ENCODE measurements at places on chromosomes 1 and 21.

DNA sequence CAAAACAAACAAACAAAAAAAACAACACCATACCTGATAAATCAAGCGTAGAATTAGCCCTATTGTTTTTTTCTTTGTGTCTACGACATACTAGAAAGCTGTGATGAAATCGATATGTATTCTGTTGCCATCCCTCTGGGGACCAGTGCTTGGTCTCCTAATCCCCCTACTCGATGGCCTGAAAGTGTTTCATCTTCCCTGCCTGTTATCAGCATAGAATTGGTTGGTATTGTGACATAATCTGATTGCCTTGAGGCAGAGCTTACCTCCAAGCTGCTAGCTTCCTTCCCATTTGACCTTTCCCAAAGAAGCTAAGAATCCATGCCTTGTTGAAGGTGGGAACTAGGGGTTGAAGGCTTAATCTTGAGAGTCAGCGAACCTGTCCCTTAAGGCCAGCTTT is 40.7 kb upstream of the PIGV start:
- DNase-seq: no peak

GRCh38 chr1:156673387-156674121 is 3.7 kb downstream of the NES start:
- DNase-seq: no peak

- DNase-seq: no peak
These were observed 109.8 kb upstream of the IVNS1ABP start for GRCh38 chr1:185426848-185427247.

DNA sequence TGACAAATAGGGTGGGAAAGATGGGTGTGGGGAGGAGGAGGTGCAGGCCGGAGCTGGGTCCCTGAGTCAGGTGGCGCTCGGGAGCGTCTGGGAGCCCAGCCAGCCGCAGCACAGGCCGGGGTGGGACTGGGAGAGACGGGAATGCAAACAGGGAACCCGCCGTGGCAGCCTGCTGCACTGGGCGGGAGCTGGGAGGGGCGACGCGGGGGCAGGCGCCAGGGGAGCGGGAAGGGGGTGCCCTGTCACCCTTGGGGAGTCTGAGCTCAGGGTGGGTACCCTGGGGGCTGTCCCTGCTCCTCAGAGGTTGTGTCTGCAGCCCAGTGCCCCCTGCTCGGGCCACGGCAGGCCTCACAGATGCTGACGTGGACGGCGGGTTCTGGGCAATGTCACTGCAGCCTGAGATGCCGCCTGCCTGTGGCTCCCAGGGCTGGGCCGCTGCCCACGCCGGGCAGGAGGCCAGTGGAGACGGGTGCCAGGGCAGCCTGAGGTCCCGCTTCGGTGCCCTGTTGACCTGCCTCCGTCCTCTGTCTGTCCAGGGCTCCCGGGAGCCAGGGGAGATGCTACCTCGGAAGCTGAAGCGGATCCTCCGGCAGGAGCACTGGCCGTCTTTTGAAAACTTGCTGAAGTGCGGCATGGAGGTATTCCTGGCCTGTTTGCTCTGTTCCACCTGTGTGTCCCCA is 16.6 kb upstream of the LRRC3 start:
- no peak for DNase-seq

DNA sequence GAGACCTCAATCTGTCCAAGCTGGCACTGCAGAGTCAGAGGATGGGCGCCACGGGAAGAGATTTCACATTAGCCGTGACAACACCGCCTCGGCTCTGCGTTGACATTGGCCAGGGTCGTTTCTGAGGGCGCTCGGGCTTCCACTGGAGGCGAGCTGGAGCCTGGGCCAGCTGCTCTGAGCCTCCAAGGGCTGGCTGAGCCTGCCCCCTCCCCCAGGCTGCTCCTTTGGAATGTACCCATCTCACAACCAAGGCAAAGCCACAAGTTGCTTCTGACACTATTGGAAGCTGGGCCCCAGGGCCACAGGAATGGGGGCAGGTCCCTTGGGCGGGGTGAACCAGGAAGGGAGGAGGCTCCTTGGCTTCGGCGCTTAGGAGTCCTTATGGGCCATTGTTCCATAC is 12.7 kb downstream of the GPR3 start:
- no peak for DNase-seq

GRCh38 chr1:160429702-160430535 is 29.6 kb downstream of the VANGL2 start:
- no peak for DNase-seq

DNA sequence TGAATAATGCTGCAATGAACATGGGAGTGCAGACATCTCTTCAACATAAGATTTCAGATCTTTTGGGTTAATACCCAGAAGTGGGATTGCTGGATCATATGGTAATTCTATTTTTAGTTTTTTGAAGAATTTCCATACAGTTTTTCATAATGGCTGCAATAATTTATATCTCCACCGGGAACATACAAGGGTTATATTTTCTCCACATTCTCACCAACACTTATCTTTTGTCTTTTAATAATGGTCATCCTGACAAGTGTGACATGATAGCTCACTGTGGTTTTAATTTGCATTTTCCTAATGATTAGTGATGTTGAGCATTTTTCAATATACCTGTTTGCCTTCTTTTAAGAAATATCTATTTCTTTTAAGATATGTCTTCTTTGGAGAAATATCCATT is 44.5 kb upstream of the WARS2 start:
- no peak for DNase-seq

- no peak for DNase-seq
These were observed 12.2 kb downstream of the CRABP2 start for GRCh38 chr1:156692925-156693847.

DNA sequence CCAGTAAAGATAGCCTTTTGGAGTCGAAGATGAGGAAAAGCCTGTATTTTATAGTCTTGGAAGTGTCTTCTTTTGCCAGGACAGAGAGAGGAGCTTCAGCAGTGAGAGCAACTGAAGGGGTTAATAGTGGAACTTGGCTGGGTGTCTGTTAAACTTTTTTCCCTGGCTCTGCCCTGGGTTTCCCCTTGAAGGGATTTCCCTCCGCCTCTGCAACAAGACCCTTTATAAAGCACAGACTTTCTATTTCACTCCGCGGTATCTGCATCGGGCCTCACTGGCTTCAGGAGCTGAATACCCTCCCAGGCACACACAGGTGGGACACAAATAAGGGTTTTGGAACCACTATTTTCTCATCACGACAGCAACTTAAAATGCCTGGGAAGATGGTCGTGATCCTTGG is at the start of gene VCAM1:
Gene VCAM1 (plus strand): TSS at position 253 of the 400 bp plus-strand sequence. CDS start 119 bp downstream, at position 372.
- DNase-seq: no peak

DNA sequence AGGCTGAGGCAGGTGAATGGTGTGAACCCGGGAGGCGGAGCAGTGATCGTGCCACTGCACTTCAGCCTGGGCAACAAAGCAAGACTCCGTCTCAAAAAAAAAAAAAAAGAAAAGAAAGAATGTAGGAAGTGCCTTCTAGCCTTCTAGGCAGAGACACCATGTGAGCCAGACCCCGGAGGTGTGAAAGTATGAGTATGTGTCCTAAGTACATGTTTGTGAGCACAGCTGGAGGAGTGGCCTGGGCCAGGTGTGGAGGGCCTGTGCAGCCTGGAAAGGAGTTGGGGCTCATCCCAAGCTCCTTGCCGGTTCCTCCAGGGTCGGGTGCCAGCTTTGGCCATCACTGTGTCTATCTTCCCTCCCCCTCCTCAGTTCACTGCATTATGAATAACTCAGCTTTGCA is 13.0 kb downstream of the SOX13 start:
- DNase-seq: no peak

GRCh38 chr1:232271991-232272589 is 357.8 kb downstream of the SIPA1L2 start:
- no peak for DNase-seq

- no peak for DNase-seq
These were observed 39.2 kb upstream of the THEM4 start for GRCh38 chr1:151948506-151948905.

DNA sequence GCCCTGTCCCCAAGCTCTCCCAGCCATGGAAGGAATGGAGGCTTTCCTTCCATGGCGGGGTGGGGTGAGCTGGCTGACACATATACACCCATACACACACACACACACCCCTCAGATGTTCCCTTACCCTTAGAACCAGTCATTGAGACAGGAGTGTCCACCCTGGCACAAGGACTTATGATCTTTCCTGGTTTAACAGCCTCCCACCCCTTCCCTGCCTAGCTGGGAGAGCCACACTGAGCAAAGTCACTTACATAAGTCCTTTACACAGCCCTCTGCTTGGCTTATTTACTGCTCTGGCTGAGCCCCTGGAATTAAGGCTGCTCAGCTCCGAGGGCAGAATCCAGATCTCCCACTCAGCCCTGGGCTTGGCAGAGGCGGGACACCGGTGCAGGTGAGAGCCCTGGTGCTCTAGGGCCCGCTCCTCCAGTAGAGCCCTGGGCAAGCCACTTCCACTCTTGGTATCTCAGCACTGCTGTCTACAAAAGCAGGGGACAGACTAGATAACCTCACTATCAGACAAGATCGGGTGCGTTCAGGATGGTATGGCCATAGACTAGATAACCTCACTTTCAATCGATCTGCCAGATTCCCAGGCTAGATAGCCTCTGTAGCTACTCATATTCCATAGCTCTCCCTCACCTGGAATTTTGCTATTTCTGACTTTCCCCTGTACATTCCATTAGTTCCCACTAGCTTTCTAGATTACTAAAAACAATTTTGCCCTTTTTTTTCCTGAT is 16.7 kb downstream of the SLC6A9 start:
- DNase-seq: no peak

DNA sequence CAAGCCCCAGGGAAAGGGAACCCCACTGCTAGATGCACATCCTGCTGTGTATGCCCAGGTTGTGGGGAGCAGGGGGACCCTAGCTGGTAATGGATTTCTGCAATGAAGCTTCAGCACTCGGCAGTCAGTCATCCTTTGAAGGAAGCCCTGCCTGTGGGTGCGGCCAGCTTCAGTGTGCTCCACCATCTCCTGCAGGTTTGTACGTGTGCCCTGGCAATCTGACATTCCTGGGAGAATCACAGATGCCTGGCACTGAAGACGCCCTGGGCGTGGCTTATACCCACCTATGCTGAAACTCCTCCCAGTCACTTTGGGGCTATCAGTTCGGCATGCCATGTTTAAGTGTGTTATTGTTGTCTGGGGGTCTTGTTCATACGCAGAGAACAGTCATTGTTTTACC is 6.8 kb downstream of the SPRR5 start:
- DNase-seq: no peak

GRCh38 chr1:164803366-164803765 is 244.4 kb downstream of the PBX1 start:
- no peak for DNase-seq

- peak; percentile 11 for DNase-seq
These were observed 95.9 kb downstream of the KCNJ15 start for GRCh38 chr21:38352536-38353219.

DNA sequence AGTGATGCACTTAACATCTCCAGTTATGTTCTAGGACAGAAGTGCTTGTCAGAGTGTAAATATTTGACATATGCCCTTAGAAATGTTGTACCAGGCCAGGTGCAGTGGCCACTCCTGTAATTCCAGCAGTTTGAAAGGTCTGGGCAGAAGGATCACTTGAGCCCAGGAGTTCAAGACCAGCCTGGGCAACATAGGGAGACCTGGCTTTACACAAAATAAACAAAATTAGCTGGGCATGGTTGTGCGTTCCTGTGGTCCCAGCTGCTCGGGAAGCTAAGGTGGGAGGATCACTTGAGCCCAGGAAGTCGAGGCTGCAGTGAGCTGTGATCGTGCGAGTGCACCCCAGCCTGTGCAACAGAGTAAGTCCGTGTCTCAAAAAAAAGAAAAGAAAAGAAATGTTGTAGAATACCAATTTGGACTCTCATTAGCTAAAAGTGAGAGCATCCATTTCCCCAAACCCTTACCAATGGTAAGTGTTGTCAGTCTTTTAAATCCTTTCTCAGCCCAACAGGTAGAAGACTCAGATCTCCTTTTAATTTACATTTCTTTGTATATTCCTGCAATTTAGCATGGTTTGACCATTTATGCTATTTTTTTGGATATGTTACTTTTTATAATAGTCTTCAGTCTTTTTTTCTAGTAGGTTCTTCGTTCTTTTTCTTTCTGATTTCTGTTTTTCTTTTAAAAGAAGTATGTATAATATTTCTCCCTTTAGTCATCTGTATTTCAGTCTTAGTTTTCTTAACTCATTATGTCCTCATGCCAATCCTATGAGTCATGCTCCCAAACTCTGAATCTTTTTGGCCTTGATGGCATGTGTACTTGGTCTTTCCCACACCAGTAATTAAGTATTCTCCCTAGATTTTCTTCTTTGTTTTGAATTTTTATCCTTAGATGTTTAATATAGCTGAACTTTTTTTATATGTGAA is 74.4 kb downstream of the CAMTA1 start:
- no peak for DNase-seq

GRCh38 chr1:61872206-61872605 is 129.9 kb downstream of the PATJ start:
- no peak for DNase-seq

- DNase-seq: no peak
These were observed 34.1 kb downstream of the CDCP2 start for GRCh38 chr1:54118704-54119103.

GRCh38 chr1:70025846-70026245 is 179.5 kb downstream of the LRRC40 start:
- DNase-seq: no peak

DNA sequence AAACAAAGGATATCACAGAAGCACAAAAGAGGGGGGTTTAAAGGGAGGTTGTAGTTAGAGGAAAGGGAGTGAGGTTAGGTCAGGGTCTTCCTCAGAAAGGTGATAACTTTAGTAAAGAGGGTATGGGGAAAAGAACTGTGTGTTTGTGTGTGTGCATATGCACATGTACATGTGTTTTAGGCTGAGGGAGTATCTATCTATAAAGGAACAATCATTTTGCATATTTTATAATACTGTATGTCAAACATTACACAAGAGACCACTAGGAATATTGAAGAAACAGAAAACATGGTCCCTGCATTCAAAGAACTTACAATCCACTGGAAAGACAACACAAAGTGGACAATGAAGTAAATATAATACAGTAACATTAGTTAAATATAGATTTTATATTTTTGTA is 132.2 kb downstream of the ACBD6 start:
- DNase-seq: no peak

GRCh38 chr1:37930246-37931101 is 16.4 kb downstream of the INPP5B start:
- no peak for DNase-seq

DNA sequence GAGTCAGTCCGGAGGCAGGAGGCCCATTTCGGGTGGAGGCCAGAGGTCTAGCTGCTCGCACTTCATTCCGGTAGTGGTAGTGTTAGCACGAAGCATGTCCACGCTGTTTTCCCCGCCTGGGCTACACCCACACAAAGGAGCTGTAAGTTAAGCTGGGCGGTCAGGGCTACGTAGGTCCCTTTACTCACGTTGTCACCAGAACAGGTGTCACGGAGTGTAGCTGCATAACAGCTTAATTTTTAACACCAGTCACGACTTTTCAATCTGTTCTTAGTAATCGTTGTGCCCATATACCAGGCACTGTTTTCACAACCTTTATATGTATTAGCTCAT is 15.6 kb downstream of the HLX start:
- no peak for DNase-seq

- no peak for DNase-seq
These were observed 67.4 kb upstream of the F3 start for GRCh38 chr1:94608852-94609530.

- DNase-seq: no peak
These were observed 2.0 kb downstream of the ATP13A2 start for GRCh38 chr1:17009706-17010105.
